K562 (cell line): ENCODE measurements at places on chromosomes 2 and 18. TPM values are rescaled to one million over a fixed set of nuclear protein-coding genes. Genes with fewer than 3 reads are reported as not detected.

PFN4 gene
- 0.16 and 0.56 TPM in 2 replicates for total RNA-seq

DNA sequence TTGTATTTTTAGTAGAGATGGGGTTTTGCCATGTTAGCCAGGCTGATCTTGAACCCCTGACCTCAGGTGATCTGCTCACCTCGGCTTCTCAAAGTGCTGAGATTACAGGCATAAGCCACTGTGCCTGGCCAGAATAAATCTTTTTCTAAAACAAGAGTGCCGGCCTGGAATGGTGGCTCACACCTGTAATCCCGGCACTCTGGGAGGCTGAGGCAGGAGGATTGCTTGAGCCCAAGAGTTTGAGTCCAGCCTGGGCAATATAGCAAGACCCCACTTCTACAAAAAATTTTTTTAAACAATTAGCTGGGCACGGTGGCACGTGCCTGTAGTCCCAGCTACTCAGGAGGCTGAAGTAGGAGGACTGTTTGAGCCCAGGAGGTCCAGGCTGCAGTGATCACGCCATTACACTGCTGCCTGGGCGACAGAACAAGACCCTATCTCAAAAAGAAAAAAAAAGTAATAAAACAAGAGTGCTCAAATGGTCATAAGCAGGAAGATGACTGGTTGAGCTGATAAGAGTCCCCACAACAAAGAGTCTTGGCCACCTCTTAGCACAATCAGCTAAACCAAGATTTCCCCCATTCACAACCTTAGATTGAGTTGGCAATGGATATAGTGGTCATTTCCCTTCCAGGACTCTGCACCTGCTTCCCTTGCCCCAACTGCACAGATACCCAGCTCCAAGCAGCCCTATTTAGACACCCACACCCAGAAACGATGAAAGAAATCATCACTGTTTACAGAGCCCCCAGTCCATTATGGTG lies 5.8 kb upstream of the UCN start:
- H3K27ac ChIP-seq = no peak overlapping the region
- H3K36me3 ChIP-seq = peaks cover 20% of the 10 kb centered on the region; the same call in 1 of the 3 replicates
- no peak for DNase-seq

GRCh38 chr2:188628989-188629752 lies 337.5 kb downstream of the GULP1 start:
- no peak overlapping the region for H3K4me3 ChIP-seq
- no peak overlapping the region for H3K27ac ChIP-seq
- H3K27me3 ChIP-seq = no peaks in the 10 kb centered on the region
- no peaks in the 10 kb centered on the region for H3K4me1 ChIP-seq
- H3K36me3 ChIP-seq = no peaks in the 10 kb centered on the region

GRCh38 chr2:216992056-216992675 lies 132.3 kb upstream of the TNP1 start:
- no peak overlapping the region for H3K4me3 ChIP-seq
- H3K27me3 ChIP-seq = no peaks in the 10 kb centered on the region; the same call in 2 of the 3 replicates
- H3K4me1 ChIP-seq = no peaks in the 10 kb centered on the region

SLC9A2 gene
- total RNA-seq = 1.4 and 1.6 TPM in 2 replicates

GRCh38 chr18:76658627-76659026 lies 163.6 kb upstream of the ZNF516 start:
- H3K27me3 ChIP-seq = peaks cover 5% of the 10 kb centered on the region
- H3K4me1 ChIP-seq = no peaks in the 10 kb centered on the region
- no peaks in the 10 kb centered on the region for H3K36me3 ChIP-seq
- peak; percentile 16 for DNase-seq

EFHD1 gene
- 5.1 and 5.2 TPM in 2 replicates for total RNA-seq

CEBPZOS gene
- 48.0 and 48.9 TPM in 2 replicates for total RNA-seq

DNA sequence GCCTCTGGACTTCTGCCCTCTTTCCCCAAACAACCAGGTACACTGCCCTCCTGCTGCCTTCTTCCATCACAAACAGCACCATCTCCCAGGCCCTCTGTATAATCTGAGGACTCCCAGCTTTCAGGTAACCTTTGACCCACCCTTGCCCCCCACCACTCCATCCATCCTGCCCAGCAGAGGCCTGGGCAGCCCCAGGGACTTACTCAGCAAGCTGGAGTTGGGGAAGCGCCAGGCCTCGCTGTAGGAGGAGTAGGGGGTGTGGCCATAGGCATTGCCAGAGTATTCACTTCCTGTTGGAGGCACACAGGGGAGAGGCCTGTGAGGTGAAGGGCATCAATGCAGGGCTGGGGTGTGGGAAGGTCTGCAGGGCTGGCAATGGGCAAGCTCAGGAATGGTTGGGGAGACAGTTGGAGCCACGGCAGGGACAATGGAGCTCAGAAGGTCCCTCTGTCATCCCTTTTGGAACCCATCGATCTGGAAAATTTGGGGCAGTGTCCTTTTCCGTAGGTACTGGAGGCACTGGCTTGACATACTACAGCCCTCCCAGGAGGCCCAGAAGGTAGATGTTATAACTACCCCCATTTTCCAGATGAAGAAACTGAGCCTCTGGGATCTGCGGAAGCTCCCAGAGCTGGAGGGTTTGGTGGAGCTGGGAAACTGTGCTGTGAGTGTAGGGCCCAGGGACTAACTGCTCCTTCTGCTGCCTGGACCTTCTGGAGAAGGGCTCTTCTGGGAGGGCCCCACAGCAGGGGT lies 46.3 kb downstream of the PSD4 start:
- H3K27ac ChIP-seq = no peak overlapping the region
- H3K4me3 ChIP-seq = no peak overlapping the region
- H3K36me3 ChIP-seq = no peaks in the 10 kb centered on the region
- H3K27me3 ChIP-seq = no peaks in the 10 kb centered on the region

GRCh38 chr2:201126308-201127151 lies 10.6 kb downstream of the CFLAR start:
- peaks cover 75% of the 10 kb centered on the region for H3K4me1 ChIP-seq
- H3K36me3 ChIP-seq = peaks cover 37% of the 10 kb centered on the region
- no peaks in the 10 kb centered on the region for H3K27me3 ChIP-seq
- peak overlapping the region; percentile 82 for H3K27ac ChIP-seq

- H3K4me3 ChIP-seq = no peak overlapping the region
- H3K4me1 ChIP-seq = no peaks in the 10 kb centered on the region
- no peak overlapping the region for H3K27ac ChIP-seq
- H3K36me3 ChIP-seq = no peaks in the 10 kb centered on the region
- no peak for DNase-seq
- peaks cover 8% of the 10 kb centered on the region for H3K27me3 ChIP-seq
Observed at GRCh38 chr2:42118754-42119569, 50.2 kb upstream of the EML4 start.

DNA sequence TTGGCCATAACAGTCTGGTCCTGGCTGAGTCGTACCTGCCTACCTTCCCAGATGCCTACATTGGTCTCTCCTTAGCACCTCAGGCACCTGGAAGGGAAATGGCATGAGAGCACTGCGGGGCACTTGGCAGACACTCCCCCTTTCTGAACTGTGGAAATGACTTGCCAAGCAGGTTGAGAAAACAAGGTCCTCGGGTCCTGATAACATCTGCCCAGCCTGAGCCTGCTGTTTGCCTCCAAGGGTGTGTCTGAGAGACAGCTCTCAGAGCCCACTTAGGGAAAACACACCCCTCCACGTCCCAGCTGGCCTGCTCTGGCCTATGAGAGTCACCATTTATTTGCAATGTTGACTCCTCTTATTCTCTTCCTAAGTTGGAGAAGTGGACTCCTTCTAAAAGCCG lies 10.5 kb downstream of the FAM110C start:
- H3K4me1 ChIP-seq = no peaks in the 10 kb centered on the region
- no peak for DNase-seq
- no peaks in the 10 kb centered on the region; the same call in 2 of the 3 replicates for H3K27me3 ChIP-seq
- no peaks in the 10 kb centered on the region for H3K36me3 ChIP-seq
- H3K27ac ChIP-seq = no peak overlapping the region

DNA sequence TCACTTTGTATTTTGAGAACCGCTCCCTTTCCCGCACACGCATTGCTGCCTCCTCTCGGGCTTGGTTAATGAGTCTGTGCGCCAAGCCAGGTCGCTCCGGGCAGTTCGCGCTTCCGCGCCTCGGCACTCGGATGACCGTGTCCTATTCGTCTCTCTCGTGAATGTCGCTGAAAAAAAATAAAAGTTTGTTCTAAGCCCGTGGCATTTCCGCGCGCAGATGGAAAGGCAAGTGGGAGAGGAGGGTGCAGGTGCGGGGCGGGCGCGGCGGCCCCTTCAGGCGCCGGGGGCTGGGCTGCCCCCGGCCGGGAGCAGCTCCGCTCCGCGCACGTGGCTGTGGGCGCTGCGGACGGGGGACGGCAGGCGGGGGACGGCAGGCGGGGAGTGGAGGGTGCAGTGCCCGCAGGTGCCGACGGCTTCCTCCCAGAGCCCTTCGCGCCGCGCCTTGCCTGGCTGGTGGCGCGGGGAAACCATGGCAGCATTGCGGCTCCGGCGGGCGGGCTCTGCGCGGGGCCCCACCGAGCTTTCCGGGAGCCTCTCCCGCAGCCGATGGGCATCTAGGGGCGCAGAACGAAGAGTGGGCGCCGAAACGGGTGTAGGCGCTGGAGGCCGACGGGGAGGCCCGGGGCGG lies 159.6 kb upstream of the SIX2 start:
- no peaks in the 10 kb centered on the region for H3K36me3 ChIP-seq
- DNase-seq = no peak
- H3K4me1 ChIP-seq = no peaks in the 10 kb centered on the region
- H3K27me3 ChIP-seq = peaks cover 24% of the 10 kb centered on the region
- H3K27ac ChIP-seq = no peak overlapping the region
- H3K4me3 ChIP-seq = no peak overlapping the region

- no peak for DNase-seq
- no peaks in the 10 kb centered on the region for H3K4me1 ChIP-seq
- H3K36me3 ChIP-seq = peaks cover 92% of the 10 kb centered on the region; the same call in 2 of the 3 replicates
- H3K27ac ChIP-seq = no peak overlapping the region
- no peak overlapping the region for H3K4me3 ChIP-seq
- H3K27me3 ChIP-seq = no peaks in the 10 kb centered on the region
Observed at GRCh38 chr2:74887960-74888700, 54.2 kb downstream of the HK2 start.

DNA sequence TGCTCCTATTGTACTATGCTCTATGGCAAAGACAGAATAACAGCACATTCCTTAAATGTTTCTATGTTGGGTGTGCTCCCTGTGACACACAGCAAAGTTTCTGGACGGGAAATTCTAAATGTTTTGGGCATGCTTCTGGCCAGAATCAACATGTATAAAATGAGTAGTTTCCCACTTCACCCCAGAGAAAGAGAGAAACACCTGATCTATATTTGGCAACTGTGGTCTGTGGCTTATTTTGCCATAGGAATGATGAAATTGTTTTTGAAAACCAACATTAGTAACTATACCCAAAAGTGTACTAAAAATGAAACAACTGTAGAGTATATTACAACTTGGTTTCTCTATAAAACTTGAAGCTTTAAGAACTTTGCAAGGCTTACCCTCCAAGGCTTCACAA lies 89.1 kb downstream of the RAD51AP2 start:
- H3K27ac ChIP-seq = no peak overlapping the region
- H3K4me3 ChIP-seq = no peak overlapping the region
- H3K4me1 ChIP-seq = no peaks in the 10 kb centered on the region
- DNase-seq = no peak
- H3K36me3 ChIP-seq = no peaks in the 10 kb centered on the region

GRCh38 chr2:191265311-191266170 lies 20.3 kb downstream of the MYO1B start:
- no peaks in the 10 kb centered on the region for H3K27me3 ChIP-seq
- H3K36me3 ChIP-seq = no peaks in the 10 kb centered on the region
- DNase-seq = no peak
- no peaks in the 10 kb centered on the region for H3K4me1 ChIP-seq
- H3K27ac ChIP-seq = no peak overlapping the region

PARD6G gene
- 0.92 and 1.2 TPM in 2 replicates for total RNA-seq

DNA sequence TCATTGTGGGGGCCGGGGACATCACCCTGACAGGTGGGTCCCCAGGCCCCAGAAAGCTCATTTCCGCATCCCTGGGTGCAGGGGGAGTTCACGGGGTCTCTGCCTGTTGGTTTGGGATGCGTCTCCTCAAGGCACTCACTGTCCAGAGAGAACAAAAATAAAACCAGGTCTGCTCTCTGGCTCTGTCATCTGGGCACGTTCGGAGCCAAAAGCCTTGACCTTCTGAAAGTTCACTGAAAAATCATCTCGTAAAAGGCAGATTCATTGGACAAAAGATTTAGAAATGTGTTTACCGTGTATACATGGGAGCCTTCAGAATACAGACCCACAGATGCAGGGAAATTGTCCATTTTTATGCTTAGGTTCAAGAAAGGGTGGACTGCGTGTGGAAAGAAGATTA lies 26.6 kb downstream of the MLPH start:
- H3K4me3 ChIP-seq = no peak overlapping the region
- no peak for DNase-seq
- peaks cover 3% of the 10 kb centered on the region; the same call in 1 of the 3 replicates for H3K27me3 ChIP-seq
- H3K4me1 ChIP-seq = no peaks in the 10 kb centered on the region
- H3K27ac ChIP-seq = no peak overlapping the region

- no peak overlapping the region for H3K27ac ChIP-seq
- peaks cover 39% of the 10 kb centered on the region for H3K27me3 ChIP-seq
- H3K36me3 ChIP-seq = no peaks in the 10 kb centered on the region
- peak overlapping the region; percentile 39 for H3K4me3 ChIP-seq
Observed at GRCh38 chr2:240435948-240436682, 652 bp downstream of the GPC1 start.

COL4A4 gene
- total RNA-seq = 0.07 TPM in 1 of 2 replicates, not detected in the other

GRCh38 chr2:22970284-22970975 lies 414.5 kb upstream of the KLHL29 start:
- no peak overlapping the region for H3K4me3 ChIP-seq
- H3K27ac ChIP-seq = no peak overlapping the region
- DNase-seq = no peak
- H3K36me3 ChIP-seq = no peaks in the 10 kb centered on the region
- no peaks in the 10 kb centered on the region for H3K27me3 ChIP-seq
- no peaks in the 10 kb centered on the region for H3K4me1 ChIP-seq

DNA sequence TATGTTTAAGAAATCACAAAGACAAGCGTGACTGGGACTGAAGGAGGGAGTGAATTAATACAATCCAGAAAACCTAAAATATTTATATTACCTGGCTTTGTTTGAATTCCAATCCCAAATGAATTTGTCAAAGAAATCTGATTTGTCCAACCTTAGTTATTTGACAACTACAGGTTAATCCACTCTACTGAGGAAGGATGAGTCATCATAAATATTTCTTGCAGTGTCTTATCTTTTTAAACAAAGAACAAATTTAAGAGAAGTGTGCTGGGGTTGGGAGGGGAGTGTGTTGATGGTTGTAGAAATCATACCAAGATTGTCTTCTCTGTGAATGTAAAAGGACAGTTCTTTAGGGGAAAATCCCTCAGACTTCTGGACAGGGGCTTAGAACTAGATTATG lies 1106.3 kb upstream of the SLC39A10 start:
- no peaks in the 10 kb centered on the region for H3K27me3 ChIP-seq
- H3K4me3 ChIP-seq = no peak overlapping the region
- no peaks in the 10 kb centered on the region for H3K4me1 ChIP-seq
- no peak overlapping the region for H3K27ac ChIP-seq
- no peaks in the 10 kb centered on the region for H3K36me3 ChIP-seq

- H3K27ac ChIP-seq = no peak overlapping the region
- H3K4me3 ChIP-seq = no peak overlapping the region
- H3K36me3 ChIP-seq = no peaks in the 10 kb centered on the region
- H3K27me3 ChIP-seq = peaks cover 8% of the 10 kb centered on the region; the same call in 1 of the 2 replicates
- no peak for DNase-seq
- H3K4me1 ChIP-seq = no peaks in the 10 kb centered on the region; the same call in 1 of the 3 replicates
Observed at GRCh38 chr18:57436191-57436964, 1.2 kb downstream of the ONECUT2 start.

FZD7 gene
- total RNA-seq = 1.9 and 2.4 TPM in 2 replicates
